Jurkat, Clone E6-1 (cell line): ENCODE measurements at places on chromosomes 2 and 18.

DNA sequence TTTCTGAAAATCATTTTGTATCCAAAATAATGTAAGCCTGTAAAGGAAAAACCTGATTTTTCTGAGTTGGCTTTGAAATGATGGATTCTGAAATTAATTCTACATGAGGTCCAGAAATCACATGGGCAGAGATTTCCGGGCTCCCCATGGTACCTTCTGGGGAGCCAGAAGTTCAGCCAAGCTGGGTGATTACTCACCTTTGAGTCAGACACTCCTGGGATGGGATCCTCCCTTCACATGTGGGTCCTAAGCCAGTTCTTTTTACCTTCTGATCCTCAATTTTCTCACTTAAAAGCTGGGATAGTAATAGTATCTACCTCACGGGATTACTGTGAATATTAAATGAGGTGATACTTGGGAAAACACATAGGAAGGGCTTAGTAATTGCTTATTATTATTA, 179.8 kb upstream of the EPAS1 start:
- DNase-seq = no peak

DNA sequence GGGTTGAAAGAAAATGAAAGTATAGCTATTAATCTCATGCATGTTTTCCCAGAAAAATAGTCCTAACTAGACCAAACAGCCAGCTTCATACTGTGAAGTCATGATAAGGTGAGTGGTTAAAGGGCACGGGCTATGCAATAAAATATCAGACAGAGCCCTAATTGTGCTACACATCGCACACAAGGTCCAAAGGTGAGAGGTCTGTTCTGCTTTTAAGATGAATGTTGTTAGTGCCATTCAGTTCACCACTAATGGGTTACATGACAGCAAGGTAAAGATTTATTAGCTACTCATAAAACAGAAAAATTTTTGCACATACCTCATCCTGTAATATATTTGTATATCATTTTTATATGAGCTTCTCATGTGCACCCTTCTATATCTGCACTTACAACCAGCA, 105.0 kb upstream of the STK17B start:
- no peak for DNase-seq

GRCh38 chr2:136175868-136176267, 57.9 kb upstream of the CXCR4 start:
- no peak for DNase-seq

DNA sequence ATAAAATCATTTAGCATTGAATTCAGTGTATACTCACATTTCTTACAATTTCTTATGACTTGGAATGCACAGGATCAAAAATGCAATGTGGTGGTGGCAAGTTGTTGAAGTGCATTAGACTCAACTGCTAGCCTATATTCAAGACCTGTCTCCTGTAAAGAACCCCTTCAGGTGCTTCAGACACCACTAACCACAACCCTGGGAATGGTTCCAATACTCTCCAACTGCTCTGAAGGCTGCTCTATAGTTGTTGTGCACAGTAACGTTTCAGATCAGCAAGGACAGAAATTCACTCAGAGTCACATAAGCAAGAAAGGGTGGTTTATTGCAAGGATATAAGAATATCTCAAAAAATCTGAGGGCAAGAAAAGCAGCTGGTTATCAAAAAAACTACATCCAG, 6.5 kb downstream of the GKN1 start:
- DNase-seq = peak; percentile 89

- DNase-seq = no peak
Observed at GRCh38 chr2:43464590-43464989, 131.2 kb downstream of the THADA start.

DNA sequence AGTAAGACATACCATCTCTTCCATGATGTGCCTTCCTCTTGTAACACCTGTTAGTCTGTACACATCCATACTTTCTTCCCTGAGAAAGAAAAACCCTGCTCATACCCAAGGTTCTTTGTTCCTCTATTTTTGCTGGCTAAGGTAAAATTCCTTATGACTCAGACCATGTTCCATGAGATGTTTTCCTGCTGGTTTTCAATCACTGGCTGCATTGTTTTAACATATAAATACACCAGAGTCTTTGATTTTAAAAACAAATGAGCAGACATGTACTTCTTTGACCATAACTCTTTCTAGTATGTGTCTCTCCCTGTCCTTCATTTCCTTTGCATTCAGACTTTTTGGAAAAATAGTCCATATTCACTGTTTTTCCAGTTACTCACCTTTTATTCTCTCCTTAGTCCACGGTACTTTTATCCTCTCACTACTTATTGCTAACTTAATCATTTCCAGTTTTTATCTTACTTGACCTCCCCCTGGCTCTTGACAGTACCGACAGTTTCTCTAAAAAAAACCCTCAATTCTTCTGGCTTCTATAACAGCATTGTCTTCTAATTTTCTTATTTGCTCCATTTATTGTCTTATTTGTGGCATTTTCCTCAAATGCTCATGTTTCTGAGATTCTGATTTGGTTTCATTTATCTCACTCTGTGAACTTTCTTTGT, 4.3 kb downstream of the VAPA start:
- no peak for DNase-seq

- no peak for DNase-seq
Observed at GRCh38 chr18:24995755-24996154, 356.2 kb downstream of the ZNF521 start.

DNA sequence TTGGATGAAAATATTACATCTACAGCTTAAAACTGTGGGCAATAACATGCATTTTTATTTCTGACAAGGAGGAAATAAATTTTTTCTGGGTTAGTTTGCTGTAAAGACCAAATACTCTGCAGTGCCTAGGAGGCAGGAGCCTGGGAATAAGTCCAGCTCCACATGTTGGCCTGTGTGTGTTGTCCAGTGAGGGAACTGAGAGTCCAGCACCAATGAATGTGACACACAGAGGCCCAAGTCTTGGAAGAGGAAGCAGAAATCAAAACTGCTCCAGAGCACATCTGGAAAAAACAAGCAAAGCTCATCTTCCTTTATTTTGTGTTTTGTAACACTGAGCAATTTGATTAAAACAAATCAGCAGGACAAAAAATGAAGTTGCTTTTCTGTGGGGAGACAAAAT, 63.1 kb upstream of the KLHL14 start:
- no peak for DNase-seq

- no peak for DNase-seq
Observed at GRCh38 chr2:88735133-88735532, 43.7 kb downstream of the RPIA start.

- DNase-seq = no peak
Observed at GRCh38 chr2:7849027-7849426, 832.8 kb upstream of the ID2 start.

DNA sequence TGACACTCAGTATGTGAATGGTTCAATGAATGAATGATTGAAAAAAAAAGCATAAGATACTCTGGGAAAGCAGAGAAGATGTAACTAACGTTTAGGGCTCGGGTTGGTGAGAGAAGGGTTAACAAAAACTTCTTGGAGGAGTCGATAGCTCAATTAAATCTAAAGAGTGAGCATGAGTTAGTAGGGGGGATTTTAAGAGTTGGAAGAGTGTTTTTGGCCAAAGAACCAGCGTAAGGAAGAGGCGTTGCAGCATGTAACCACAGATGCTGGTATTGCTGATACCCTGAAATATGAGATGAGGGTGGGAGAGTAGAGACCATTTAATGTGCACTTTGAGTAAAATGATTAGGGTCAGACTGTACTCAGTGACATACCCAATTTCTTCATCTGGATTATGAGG, 14.5 kb downstream of the ARHGAP28 start:
- no peak for DNase-seq

DNA sequence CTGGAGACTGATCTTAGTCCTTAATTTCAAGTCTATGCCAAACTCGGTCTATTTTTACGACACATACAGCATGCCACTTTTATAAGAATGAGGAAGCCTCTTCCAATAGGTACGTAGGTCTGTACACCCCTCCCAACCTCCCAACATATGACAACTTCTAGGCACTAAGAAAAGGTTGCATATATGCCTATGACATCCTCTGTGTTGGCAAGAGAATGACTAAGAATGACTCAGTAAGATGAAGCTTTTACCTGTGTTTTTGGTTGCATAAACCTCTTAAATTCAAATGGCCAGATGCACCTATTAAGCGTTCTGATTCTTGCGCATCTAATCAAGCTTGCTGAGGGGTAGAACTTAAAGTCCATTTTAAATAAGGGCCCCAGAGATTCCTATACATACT, 586.4 kb upstream of the ZEB2 start:
- no peak for DNase-seq

DNA sequence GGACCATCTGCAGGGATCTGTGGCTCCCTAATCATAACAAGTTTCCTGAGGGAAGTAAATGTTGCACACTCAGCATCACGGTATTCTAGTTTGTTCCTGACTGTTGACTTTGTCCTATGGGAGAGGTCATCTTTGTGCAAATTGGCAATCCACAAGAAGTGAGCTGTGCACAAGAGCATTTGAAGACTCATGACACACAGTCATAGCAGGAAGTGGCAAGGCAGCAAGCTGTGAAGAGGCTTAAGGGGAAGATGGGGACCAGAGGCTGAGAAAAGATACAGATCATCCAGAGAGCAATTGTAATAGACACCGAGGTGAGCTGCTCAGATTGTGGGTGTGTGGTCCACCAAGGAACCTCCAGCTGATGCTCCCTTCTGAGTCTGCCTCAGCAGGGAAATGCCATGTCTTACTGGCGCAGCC, 2.7 kb downstream of the TNP1 start:
- DNase-seq = peak; percentile 8

DNA sequence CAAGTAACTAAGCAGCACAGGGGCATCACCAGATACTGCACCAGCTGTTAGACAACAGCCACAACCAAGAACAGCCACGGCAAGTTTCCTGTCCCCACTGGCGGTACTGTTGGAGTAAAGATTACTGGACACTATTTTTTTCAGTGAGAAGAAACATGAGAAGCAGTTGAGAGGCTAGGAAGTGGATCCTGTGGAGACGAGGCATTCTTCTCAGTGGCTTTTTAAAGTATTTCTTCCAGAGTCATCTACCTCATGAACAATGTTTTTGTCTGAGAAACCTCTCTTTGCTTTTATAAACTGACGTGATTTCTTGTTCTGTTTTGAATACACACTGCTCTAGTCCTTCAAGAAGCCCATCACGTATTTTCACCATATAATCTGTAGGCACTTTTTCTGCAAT, 18.8 kb downstream of the TM4SF20 start:
- no peak for DNase-seq

GRCh38 chr18:70172225-70172624, 33.3 kb downstream of the RTTN start:
- DNase-seq = no peak

GRCh38 chr2:98528349-98528748, 80.0 kb downstream of the COA5 start:
- no peak for DNase-seq

DNA sequence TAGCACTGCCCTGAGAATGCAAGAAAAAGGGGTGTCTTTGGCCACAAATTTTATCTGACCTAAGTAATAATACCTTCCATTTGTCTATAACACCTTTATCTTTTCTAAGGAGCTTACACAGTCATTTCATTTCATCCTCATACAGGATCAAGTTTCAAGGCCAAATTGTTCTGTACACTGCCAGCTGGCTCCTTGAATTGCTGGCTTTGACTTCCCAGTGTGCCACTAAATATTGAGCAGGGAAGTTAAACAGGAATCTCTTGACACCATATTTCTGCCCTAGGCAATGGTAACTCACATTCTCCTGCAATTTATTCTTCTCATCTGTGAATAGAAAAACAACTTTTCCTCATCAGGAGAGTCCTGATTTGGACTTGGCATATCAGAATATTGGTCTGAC, 195.1 kb upstream of the LRP1B start:
- DNase-seq = no peak

GRCh38 chr2:88590998-88591613, 36.2 kb downstream of the EIF2AK3 start:
- DNase-seq = peak; percentile 41

- DNase-seq = no peak
Observed at GRCh38 chr2:147177071-147177857, 667.6 kb upstream of the ACVR2A start.

DNA sequence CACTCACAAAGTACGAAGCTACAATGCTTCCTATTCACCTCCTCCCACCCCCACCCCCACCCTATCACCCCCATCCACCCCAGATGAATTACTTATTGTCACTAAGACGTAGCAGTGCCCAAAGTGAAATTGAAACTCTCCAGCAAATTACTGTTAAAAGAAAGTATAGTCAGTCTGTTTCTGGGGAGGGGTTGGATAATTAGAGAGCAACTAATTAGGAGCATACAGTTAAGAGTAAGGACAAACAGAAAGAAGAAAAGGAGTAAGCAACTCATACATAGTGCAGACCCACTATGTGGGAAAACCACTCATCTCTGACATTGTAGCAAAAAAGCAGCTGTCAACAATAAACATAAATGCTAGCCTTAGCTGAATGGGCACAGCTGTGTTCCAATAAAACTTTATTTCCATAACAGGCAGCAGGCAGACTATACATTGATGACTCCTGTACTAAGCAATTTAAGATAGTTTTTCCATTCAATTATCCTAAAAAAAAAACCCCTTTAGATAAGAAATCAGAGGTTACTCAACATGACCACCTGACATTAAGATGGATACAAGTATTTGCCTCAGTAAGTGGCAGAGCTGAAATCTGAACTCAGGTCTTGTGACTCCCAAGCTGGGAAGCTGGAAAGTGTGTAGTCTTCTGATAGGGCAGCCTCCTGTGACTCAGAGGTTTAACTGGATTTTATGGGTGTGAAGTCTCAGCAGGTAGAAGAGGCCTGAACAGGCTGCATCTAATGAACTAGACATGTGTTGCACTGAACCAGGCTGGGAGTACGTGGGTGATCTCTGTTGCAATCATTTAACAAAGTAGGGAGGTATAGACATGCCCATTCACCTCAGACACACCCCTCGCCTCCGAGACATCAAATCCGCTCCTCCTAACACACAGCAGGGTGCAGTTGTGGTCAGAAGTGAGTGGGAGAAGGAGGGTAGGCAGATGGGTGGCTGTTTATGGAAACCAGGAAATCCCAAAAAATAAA, 171.8 kb upstream of the KLF7 start:
- DNase-seq = no peak

DNA sequence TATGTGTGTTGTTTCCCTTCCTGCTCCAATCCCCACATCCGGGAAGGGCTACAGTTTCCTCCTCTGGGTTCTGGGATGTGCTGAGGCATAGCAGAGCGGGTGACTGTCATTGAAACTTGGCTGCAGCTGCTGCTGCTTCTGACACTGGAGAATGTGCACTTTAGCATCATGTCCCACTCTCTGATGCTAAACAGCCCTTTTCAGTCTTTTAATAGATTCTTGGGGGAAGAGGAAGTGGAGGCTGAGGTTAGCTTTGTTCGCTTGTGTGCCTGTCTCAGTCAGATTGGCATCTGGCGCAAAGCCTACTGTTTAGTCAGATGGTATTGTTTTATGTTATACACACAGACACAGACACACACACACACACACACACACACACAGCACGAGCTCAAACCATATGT, 136.5 kb upstream of the RND3 start:
- DNase-seq = peak; percentile 94
